ENCODE measurements at places on chromosomes 13 and 19. TPM values are rescaled to one million over a fixed set of nuclear protein-coding genes. Genes with fewer than 3 reads are reported as not detected.

ATP8B3 gene
- total RNA-seq, result 1.1 TPM

AKT1S1 gene
- 23.7 TPM for total RNA-seq

GJA3 gene
- under 0.01 TPM for total RNA-seq

IGFL1 gene
- total RNA-seq, result not detected

UBE2L5 gene
- not detected for total RNA-seq

DPF1 gene
- 4.7 TPM for total RNA-seq

TUBA3C gene
- total RNA-seq, result not detected

ZNF841 gene
- 21.5 TPM for total RNA-seq

FUT2 gene
- not detected for total RNA-seq

NUP62 gene
- 27.4 TPM for total RNA-seq

CATSPERD gene
- not detected for total RNA-seq

All from cardiac atrium fibroblast (primary cell).